Endothelial cell of umbilical vein (primary cell): ENCODE measurements at places on chromosomes 2 and 18.

DNA sequence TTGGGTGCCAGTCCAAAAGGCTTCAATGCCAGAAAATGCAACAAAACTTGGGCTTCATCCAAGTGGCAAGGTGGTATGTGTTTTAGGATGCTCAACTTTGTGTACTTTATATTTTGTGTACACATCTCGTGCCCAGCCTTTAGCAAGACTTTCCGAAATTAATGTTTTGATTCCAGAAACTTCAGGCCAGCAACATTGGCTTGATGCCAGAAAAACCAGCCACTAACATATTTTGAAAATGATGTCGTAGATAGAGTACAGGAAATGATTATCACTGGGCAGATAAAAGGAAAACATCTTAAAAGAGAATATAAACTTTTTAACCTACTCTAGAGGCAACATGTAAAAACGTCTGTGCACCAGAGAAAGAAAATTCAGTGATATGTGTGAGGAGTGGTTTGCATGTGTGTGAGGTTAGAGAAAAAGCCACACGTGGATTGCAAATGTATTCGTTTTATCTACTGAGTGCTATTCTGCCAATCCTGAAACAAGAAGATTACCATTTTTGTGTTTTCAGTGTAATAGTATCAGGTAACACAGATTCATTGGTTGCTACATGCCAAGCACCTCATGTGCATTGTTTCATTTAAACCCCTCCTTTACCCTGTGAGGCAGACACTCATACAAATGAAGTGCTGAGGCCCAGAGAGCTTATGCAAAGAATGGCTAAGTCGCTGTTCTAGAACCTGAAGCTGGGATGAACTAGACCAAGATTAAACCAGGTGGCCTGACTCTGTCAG lies 264.8 kb downstream of the C1D start:
- H3K27ac ChIP-seq: no peak overlapping the region
- H3K27me3 ChIP-seq: no peaks in the 10 kb centered on the region
- peak; percentile 58 for DNase-seq
- no peak overlapping the region for H3K4me3 ChIP-seq
- H3K36me3 ChIP-seq: no peaks in the 10 kb centered on the region

- DNase-seq: no peak
- no peaks in the 10 kb centered on the region for H3K27me3 ChIP-seq
- H3K4me3 ChIP-seq: no peak overlapping the region
- no peaks in the 10 kb centered on the region for H3K36me3 ChIP-seq
- H3K27ac ChIP-seq: no peak overlapping the region
Measured at GRCh38 chr2:127605691-127606263, 40.2 kb upstream of the GPR17 start.

DNA sequence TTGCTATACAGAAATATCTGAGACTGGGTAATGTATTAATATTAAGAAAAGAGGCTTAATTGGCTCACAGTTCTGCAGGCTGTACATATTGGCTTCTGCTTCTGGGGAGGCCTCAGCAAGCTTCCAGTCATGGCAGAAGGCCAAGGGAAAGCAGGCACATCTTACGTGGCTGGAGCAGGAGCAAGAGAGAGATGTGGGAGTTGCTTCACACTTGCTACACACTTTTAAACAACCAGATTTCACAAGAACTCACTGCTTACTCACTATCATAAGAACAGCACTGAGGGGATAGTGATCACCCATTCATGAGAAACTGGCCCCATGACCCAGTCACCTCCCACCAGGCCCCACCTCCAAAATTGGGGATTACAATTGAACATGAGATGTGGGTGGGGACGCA lies 50.6 kb downstream of the MAPRE2 start:
- DNase-seq: no peak
- H3K4me1 ChIP-seq: peaks cover 19% of the 10 kb centered on the region
- H3K27ac ChIP-seq: no peak overlapping the region
- no peak overlapping the region for H3K4me3 ChIP-seq
- no peaks in the 10 kb centered on the region for H3K36me3 ChIP-seq

DNA sequence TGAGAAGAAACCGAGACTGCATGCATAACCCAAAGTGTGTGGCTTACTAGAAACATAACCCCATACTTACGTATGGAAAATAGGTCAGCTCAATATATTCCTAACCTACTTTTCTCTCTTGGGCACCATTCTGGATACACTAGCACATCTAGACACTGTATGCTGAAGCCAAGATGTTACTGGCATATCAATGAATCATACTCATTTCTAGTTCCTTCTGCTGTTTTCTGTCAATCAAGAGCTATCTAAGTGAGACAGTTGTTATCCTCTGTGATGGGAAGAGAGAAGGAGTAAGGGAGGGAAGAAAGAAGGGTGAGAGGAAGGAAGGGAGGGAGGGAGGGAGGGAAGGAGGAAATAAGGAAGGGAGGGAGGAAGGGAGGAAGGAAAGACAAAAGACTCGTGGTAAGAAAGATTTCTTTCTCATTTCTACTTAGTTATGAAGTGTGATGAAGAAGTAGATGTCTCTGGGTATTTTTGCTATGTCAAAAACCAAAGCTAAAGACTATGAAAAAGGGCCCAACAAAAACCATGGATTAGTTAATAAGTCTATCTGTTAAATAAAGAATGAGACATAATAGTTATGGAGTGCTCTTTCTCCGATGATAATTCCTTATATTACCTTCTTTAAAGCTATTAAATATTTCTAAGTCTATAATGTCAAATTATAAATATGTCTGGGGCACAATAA lies 248.4 kb downstream of the ZNF521 start:
- DNase-seq: no peak
- H3K4me1 ChIP-seq: peaks cover 27% of the 10 kb centered on the region
- no peak overlapping the region for H3K4me3 ChIP-seq
- no peaks in the 10 kb centered on the region for H3K27me3 ChIP-seq
- no peak overlapping the region for H3K27ac ChIP-seq

DNA sequence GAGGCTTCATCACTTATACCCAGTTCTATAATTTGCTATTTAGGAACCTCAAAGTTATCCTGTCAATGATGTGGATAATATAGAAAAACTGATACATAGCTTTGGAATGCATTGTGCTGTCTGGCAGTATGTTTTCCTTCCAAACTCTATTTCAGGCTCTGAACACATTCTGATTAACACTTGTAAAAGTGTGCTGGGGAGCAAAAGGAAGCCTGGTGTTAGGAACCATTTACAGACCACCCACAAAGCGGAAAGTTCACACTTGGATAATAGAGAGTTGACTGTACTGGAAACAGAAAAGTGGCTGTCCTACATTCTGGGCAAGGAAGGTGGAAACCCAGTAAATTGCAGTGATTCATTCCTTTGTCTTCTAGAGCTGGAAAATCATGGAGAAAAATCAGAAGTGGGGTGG lies 114.5 kb upstream of the ZFP36L2 start:
- H3K27ac ChIP-seq: peak overlapping the region; percentile 87
- no peaks in the 10 kb centered on the region for H3K27me3 ChIP-seq
- DNase-seq: peak; percentile 93
- peaks cover 50% of the 10 kb centered on the region for H3K4me1 ChIP-seq

- no peaks in the 10 kb centered on the region for H3K27me3 ChIP-seq
- no peaks in the 10 kb centered on the region for H3K36me3 ChIP-seq
- H3K4me3 ChIP-seq: no peak overlapping the region
- DNase-seq: no peak
- peaks cover 20% of the 10 kb centered on the region for H3K4me1 ChIP-seq
Measured at GRCh38 chr2:157813467-157813866, 62.7 kb downstream of the ACVR1 start.

- H3K4me1 ChIP-seq: no peaks in the 10 kb centered on the region
- no peak overlapping the region for H3K27ac ChIP-seq
- DNase-seq: peak; percentile 60
- peaks cover 2% of the 10 kb centered on the region for H3K27me3 ChIP-seq
- no peak overlapping the region for H3K4me3 ChIP-seq
Measured at GRCh38 chr2:209977386-209978239, 24.8 kb upstream of the RPE start.

DNA sequence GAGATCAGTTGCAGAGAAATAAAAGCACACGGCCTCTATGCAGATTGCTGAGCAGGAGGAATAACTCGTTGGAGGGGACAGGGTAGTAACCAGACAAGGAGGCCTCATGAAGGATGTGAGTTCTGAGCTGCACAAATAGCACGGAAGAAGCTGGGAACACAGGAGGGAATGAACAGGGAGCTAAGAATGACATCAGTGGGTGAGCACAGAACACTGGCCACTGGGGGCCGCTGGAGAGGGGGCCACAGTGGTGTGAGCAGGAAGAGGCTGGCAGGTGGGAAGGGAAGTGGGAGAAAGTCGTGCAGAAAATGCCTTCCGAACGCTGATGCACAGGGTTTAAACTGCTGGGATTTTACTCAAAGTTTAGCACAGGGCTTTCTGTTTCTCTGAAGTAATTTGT lies 61.0 kb downstream of the ZAP70 start:
- peak; percentile 12 for DNase-seq
- peaks cover 5% of the 10 kb centered on the region for H3K36me3 ChIP-seq
- no peak overlapping the region for H3K4me3 ChIP-seq
- no peak overlapping the region for H3K27ac ChIP-seq
- H3K27me3 ChIP-seq: no peaks in the 10 kb centered on the region

GRCh38 chr18:40094441-40094840 lies 1860.6 kb upstream of the PIK3C3 start:
- peaks cover 19% of the 10 kb centered on the region for H3K27me3 ChIP-seq
- no peak for DNase-seq
- no peak overlapping the region for H3K4me3 ChIP-seq
- no peak overlapping the region for H3K27ac ChIP-seq
- no peaks in the 10 kb centered on the region for H3K4me1 ChIP-seq

DNA sequence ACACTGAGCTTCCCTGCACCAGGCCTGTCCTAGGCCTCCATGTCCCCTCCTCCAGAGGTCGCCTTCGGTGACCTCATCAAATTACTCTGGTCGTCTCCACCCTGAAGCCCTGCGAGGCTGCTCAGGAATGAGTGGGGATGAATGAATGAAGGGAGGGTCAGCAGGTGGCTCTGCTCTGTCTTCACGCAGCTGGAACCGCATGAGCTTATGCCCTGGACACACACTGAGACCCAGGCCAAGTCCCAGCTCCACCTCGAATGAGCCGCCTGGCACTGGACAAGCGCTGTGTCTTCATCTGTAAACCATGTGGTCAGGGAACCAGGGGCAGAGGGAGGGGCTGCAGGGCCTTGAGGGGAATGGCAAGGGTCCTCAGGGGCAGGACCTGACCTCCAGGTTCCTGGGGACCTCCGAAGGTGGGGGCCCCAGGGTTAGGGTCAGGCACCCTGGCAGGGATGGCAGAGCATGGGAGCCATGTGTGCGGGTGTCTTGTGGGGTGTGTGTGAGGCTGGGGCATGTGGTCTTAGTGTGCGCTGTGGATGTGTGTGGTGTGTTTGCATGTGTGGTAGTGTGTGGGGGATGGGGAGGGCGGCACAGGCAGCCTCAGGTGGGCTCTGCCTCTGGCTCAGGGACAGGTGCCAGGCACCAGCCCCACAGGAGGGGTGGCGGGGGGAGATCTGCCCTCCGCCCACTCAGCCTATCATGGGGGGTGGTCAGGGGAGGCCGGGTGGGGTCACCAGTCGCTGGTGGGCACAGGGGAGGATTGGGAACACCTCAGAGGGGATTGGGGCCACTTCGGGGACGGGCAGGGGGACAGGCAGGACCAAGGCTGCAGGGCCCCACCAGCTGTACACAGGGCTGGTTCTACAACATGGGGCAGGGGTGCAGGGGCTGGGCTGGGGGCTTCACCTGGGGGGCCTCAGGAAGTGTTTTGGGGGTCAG lies 13.9 kb downstream of the ODC1 start:
- DNase-seq: no peak
- no peak overlapping the region for H3K27ac ChIP-seq
- peaks cover under 1% of the 10 kb centered on the region for H3K36me3 ChIP-seq

GRCh38 chr2:202545931-202546330 lies 88.8 kb upstream of the FAM117B start:
- no peaks in the 10 kb centered on the region for H3K4me1 ChIP-seq
- H3K36me3 ChIP-seq: peaks cover 3% of the 10 kb centered on the region

- H3K27me3 ChIP-seq: no peaks in the 10 kb centered on the region
- DNase-seq: no peak
- H3K4me1 ChIP-seq: no peaks in the 10 kb centered on the region
Measured at GRCh38 chr2:23449831-23450331, 64.9 kb downstream of the KLHL29 start.

GRCh38 chr2:176177580-176178037 lies 10.9 kb upstream of the HOXD1 start:
- H3K27me3 ChIP-seq: no peaks in the 10 kb centered on the region
- H3K4me3 ChIP-seq: peak overlapping the region; percentile 49
- no peak for DNase-seq
- H3K4me1 ChIP-seq: peaks cover 30% of the 10 kb centered on the region

DNA sequence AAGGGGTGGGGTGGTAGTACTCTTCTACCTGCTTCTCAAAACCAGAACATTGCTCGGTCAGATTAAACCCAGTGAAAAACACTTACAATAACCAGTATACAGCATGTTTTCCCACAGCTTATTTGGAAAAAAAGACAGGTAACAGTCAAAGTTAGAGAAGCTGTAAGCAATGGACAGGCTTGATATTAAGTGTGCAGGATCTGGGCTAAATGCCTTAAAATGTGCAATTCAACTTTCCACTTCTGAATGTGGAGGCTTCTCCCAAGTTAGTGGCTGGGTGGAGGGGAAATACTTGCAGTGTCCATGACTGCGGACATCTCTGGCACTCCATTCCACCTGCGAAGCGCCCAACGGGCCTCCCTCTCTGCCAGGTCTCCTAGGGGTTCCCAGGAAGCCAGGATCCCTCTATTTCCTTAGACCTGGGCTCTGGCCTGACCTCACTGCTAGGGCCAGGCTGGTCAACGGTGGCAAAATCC lies 5.3 kb downstream of the ZEB2 start:
- H3K4me1 ChIP-seq: peaks cover 55% of the 10 kb centered on the region
- peak; percentile 47 for DNase-seq
- peak overlapping the region; percentile 97 for H3K27ac ChIP-seq
- no peaks in the 10 kb centered on the region for H3K27me3 ChIP-seq

DNA sequence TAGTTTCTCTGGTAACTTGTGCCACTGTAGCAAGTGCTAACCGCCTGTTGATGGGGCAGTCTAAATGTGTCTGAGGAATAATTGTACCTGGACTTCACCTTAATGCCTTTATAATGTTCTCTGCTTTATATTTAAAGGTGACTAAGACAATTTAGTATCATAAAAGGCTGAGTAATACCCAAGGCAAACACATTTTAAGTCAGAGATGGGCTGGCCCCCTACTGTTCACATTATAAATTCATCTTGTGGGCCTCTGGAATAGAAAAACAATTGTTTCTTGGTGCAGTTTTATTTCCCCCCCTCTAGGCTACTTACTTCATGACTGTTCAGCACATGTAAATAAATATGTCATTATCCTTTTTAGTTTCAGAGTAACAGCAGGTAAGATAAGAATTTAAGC lies 559.3 kb upstream of the PIK3C3 start:
- no peak overlapping the region for H3K4me3 ChIP-seq
- no peaks in the 10 kb centered on the region for H3K27me3 ChIP-seq
- H3K27ac ChIP-seq: no peak overlapping the region
- no peaks in the 10 kb centered on the region for H3K36me3 ChIP-seq
- DNase-seq: no peak
- no peaks in the 10 kb centered on the region for H3K4me1 ChIP-seq

DNA sequence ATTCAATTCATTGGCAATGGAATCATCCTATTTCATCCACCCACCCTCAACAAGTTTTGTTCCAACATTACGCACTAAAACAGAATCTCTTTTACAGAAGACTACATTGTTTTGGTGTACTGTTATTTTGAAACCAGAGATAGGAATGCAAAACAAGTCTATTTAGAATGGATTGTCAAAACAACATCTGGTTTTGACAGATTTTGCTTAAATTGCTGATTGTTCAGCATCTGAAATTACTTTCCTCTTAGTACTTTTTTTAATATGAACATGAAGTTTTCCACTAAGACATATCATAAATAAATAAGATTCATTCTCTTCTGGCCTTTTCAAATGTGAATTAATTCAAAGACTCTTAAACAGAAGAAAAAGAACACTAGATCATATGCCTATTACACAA lies 323.9 kb upstream of the TFPI start:
- no peaks in the 10 kb centered on the region for H3K36me3 ChIP-seq
- H3K4me1 ChIP-seq: peaks cover 36% of the 10 kb centered on the region
- no peak overlapping the region for H3K27ac ChIP-seq
- H3K27me3 ChIP-seq: no peaks in the 10 kb centered on the region
- H3K4me3 ChIP-seq: no peak overlapping the region
- no peak for DNase-seq
